Vagina (tissue), 2 donors: ENCODE measurements at places on chromosomes 5 and 9. TPM values are rescaled to one million over a fixed set of nuclear protein-coding genes. Genes with fewer than 3 reads are reported as not detected.

The TMEFF1 gene
- not detected for total RNA-seq

The C9orf153 gene
- not detected for total RNA-seq

The NTRK2 gene
- total RNA-seq = 16.0 TPM

The SERF1B gene
- total RNA-seq = 30.7 TPM

The OR1Q1 gene
- not detected for total RNA-seq

The N4BP3 gene
- 4.9 TPM for total RNA-seq

The SPAG8 gene
- not detected for total RNA-seq

The CTXN3 gene
- total RNA-seq = not detected

The MYOZ3 gene
- not detected for total RNA-seq

The ADAM19 gene
- total RNA-seq = 4.9 TPM

GRCh38 chr5:139486201-139486600 is 3.6 kb upstream of the STING1 start:
- no peaks in the 10 kb centered on the region for H3K36me3 ChIP-seq
- DNase-seq = no peak
- no peak overlapping the region for H3K4me3 ChIP-seq
- peaks cover 21% of the 10 kb centered on the region for H3K4me1 ChIP-seq
- no peak overlapping the region for H3K27ac ChIP-seq

GRCh38 chr5:75716715-75717081 is 539 bp downstream of the POC5 start:
- peak overlapping the region; percentile 65 for H3K27ac ChIP-seq
- peak overlapping the region; percentile 84 for H3K4me3 ChIP-seq
- no peaks in the 10 kb centered on the region for H3K36me3 ChIP-seq
- H3K27me3 ChIP-seq = no peaks in the 10 kb centered on the region
- DNase-seq = no peak

DNA sequence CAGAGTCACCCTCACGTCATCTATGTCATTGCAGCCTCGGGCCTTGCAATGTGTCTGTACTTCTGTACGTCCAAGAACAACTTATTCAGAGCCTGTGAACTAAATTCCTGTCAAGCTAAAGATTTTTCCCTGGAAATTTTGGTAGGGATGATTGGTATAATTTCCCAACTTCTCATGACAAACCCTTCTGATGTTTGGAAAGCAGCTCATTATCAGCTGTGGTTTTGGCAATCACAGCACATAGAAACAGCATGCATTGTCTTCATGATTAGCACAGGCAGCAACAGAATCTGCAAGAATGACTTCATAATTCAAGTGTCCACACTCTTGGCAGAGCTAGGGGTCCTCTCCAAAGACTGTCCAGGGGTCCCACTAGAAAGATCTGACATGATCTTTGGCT is 49.5 kb downstream of the APBA1 start:
- H3K36me3 ChIP-seq = no peaks in the 10 kb centered on the region
- no peak for DNase-seq
- no peak overlapping the region for H3K4me3 ChIP-seq
- H3K27me3 ChIP-seq = no peaks in the 10 kb centered on the region

DNA sequence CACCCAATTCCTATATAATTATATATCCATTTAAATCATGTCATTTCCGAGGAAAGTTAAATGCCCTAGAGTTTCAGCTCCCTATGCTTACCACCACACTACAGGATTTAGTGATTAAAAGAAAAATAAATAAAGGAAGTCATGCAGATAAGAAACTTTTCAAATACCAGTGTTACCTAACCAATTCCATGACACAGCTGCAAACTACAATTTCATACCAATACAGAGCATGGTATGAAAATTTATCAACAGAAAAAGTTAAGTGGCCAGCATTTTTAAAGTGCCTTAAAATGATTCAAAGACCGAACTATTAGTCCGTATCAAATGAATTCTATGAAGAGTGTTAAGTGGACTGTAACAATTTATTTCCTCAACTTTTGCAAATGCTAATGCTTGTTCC is 35.9 kb downstream of the CEP120 start:
- H3K27me3 ChIP-seq = no peaks in the 10 kb centered on the region
- H3K36me3 ChIP-seq = peaks cover 46% of the 10 kb centered on the region
- H3K4me3 ChIP-seq = no peak overlapping the region
- H3K27ac ChIP-seq = no peak overlapping the region

DNA sequence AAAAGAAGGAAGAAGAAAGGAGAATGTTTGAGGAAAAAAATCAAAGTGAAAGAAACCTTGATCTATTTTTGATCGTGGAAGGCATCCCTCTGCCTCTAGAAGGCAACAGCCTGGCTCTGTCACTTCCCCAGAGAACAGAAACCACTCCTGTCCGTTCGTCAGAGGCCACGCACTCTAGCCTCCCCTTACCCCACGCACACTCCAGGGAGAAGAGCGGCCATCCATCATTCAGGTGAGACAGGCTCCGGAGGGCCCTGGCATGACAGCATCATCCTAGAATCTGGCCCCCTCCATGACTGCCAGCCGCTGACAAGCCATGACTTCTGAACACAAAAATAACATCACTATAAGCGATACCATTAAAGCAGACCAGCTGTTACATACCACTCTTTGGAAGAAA is 135.8 kb downstream of the ROR2 start:
- H3K27me3 ChIP-seq = no peaks in the 10 kb centered on the region
- DNase-seq = no peak
- no peak overlapping the region for H3K27ac ChIP-seq
- H3K4me3 ChIP-seq = no peak overlapping the region
- H3K36me3 ChIP-seq = no peaks in the 10 kb centered on the region

- H3K36me3 ChIP-seq = no peaks in the 10 kb centered on the region
- DNase-seq = no peak
- H3K4me3 ChIP-seq = no peak overlapping the region
- H3K27me3 ChIP-seq = no peaks in the 10 kb centered on the region
These were observed 1509.0 kb downstream of the MAT2B start for GRCh38 chr5:165014439-165014838.

- no peak for DNase-seq
- H3K4me3 ChIP-seq = peak overlapping the region; percentile 87
- H3K27me3 ChIP-seq = no peaks in the 10 kb centered on the region
These were observed 512 bp downstream of the PLK2 start for GRCh38 chr5:58459146-58460001.

DNA sequence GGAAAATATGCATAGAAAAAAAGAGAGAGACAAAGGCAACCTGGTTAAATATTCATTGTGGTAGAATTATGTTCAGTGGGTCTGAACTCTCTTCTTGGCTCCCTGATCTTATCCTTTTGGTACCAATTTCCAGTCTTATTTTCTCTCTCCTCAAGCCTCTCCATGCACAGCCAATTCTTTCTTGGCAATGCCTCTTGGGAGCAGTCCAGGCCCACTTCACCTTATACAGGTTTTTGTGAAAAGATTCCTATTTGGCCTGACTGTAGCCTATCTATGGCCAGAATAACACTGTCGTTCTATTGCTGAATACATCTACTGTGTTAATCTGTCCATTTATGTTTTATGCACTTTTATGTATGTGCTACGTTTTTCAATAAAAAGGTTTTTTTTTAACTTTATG is 2.7 kb downstream of the ELOVL7 start:
- no peaks in the 10 kb centered on the region for H3K27me3 ChIP-seq
- no peak overlapping the region for H3K27ac ChIP-seq
- no peak overlapping the region for H3K4me3 ChIP-seq
- no peak for DNase-seq

DNA sequence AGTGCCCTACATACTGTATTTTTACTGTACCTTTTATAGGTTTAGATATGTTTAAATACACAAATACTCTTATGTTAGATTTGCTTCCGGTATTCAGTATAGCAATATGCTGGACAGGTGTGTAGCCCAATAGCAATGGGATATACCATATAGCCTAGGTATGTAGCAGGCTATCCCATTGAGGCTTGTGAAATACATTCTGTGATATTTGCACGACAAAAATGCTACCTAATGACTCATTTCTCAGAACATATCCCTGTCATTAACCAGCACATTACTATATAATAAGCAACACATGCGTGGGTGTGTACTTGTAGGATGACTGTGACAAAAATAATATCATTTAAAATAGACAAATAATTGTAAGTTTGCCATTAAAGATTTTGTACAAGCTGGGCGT is 208.8 kb downstream of the MRPS30 start:
- no peak overlapping the region for H3K4me3 ChIP-seq
- no peaks in the 10 kb centered on the region for H3K27me3 ChIP-seq
- no peak for DNase-seq
- no peaks in the 10 kb centered on the region for H3K4me1 ChIP-seq
- no peak overlapping the region for H3K27ac ChIP-seq

DNA sequence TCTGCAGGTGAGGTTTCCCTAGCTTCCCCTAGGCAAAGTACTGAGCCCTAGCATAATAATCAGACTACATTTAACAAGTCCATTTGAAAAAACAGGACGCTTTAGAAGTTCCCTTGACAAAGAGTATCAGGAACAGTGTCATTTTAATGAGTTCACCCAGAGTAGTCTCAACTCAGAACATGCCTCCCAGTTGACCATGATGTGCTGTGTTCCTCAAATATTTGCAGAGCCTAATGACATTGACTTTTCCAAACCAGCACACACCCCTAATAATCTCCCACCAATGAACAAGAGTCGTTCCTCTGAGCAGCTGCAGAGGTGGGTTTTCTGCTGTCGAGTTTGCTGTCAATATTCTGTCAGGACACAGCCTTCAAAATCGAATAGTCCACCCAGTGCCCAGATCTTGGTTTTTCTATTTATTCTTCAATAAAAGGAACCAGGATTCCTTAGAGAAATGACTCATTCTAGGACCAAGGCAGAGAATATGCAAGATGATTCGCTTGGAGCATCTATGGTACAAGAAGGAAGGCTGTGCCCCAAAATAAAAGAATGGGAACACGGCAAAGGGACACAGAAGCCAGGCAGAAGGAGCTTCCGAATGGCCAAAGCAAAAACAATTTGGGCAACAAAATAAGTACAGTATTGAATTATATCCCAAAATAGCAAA is 57.6 kb downstream of the OTULIN start:
- no peaks in the 10 kb centered on the region for H3K36me3 ChIP-seq
- no peak for DNase-seq
- H3K27me3 ChIP-seq = no peaks in the 10 kb centered on the region
- peaks cover 4% of the 10 kb centered on the region for H3K4me1 ChIP-seq
- H3K27ac ChIP-seq = no peak overlapping the region
- no peak overlapping the region for H3K4me3 ChIP-seq

- H3K36me3 ChIP-seq = no peaks in the 10 kb centered on the region
- H3K27ac ChIP-seq = no peak overlapping the region
- no peak overlapping the region for H3K4me3 ChIP-seq
These were observed 67.7 kb downstream of the NR2F1-AS1 start for GRCh38 chr5:93513298-93513697.

DNA sequence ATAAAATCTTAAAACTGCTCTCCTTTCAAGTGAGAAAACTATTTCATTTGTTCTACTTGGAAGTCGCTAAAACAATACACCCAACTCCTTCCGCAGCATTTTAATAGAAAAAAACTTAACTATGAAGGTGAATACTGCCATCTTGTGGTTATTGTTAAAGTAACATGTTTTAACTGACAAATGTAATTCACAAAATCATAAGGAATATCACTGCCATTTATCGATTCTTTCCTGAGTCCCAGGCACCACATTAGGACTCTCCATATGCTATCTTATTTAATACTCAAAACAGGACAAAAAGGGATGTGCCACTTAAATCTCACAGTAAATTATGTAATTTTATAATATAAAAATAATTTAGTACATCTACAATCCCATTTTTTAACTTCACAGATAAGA is 130.5 kb upstream of the ITGA1 start:
- H3K4me1 ChIP-seq = no peaks in the 10 kb centered on the region
- no peaks in the 10 kb centered on the region for H3K27me3 ChIP-seq
- H3K4me3 ChIP-seq = no peak overlapping the region

- H3K36me3 ChIP-seq = no peaks in the 10 kb centered on the region
- no peak overlapping the region for H3K27ac ChIP-seq
- no peak for DNase-seq
- H3K27me3 ChIP-seq = no peaks in the 10 kb centered on the region
These were observed 192.6 kb upstream of the RASA1 start for GRCh38 chr5:87074934-87075541.

DNA sequence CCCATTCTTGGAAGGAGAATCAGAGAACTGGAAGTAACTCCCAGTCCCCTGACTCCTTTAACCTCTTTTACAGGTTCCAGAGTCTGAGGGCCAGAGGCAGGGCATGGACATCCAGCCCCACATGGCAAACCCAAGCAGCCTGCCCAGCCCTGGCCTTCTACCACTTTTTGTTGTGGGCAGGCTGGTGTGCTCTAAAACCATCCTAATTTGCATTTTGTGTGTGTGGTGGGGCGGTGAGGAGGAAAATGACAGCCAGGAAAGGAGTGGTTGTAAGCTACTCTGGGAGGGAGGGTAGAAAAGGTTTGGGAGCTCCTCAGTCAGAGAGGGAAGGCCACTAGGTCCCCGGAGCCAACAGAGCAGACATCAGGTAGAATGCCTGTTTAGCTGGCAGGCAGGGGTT is 90.6 kb downstream of the PSD2 start:
- no peaks in the 10 kb centered on the region for H3K36me3 ChIP-seq
- H3K4me3 ChIP-seq = no peak overlapping the region
- peaks cover 29% of the 10 kb centered on the region for H3K4me1 ChIP-seq
- H3K27me3 ChIP-seq = no peaks in the 10 kb centered on the region
- no peak overlapping the region for H3K27ac ChIP-seq
- DNase-seq = no peak

DNA sequence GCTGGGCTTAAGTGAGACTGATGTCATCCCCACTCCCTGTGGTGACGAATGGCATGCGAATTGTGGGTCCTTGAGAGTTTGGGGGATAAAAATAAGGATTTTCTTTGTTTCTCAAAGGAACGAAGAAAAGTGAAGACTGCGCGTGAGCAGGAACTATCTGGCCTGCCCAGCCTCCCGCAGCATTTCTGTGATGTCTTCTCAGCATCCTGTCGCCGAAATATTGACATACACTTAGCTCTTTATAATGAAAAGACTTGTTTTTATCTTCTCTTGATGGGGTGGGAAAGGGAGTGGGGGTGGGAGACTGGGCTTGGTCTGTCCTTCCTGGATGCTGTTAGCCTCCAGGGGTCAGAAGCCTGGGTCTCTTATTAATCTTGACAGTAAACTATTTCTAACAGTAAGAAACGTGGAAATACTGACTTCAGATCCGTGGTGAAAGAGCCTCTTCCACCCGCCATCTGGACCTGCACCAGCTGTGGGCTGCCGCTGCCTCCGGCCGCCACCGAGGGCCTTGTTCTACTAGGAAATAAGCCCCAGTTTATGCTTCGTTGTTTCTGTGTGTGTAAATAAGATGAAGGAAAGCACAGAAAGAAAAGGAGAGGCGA is 239.6 kb downstream of the FANCC start:
- peaks cover 30% of the 10 kb centered on the region for H3K36me3 ChIP-seq
- peaks cover 95% of the 10 kb centered on the region for H3K4me1 ChIP-seq
- peak overlapping the region; percentile 78 for H3K27ac ChIP-seq
- H3K27me3 ChIP-seq = no peaks in the 10 kb centered on the region
- no peak for DNase-seq
- no peak overlapping the region for H3K4me3 ChIP-seq

DNA sequence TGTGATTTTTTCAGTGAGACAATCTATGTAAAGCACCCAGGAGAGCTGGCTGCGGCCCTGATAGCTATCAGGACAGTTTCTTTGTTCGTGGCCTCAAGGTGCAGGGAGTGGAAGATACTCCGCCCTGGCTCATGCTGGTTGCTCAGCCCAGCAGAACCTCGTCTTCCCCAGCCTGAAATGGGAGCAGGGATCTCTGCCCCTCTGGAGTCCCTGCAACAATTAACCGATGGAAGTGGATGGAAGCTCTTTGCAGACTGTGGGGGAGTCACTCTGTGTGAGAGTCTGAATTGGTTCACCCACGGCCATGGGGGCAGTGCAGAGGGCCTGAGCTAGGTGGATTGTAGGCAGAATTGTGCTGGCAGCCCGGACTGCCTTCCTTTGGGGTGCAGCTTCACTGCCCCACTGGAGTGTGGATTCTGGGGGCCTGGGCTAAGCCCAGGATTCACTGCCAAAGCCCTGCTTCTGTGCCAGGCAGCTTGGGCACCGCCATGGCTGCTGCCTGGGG is 2.8 kb downstream of the AIF1L start:
- H3K27me3 ChIP-seq = no peaks in the 10 kb centered on the region
- no peak for DNase-seq
- H3K4me1 ChIP-seq = peaks cover 27% of the 10 kb centered on the region
- H3K36me3 ChIP-seq = no peaks in the 10 kb centered on the region
- no peak overlapping the region for H3K27ac ChIP-seq
